ENCODE measurements at places on chromosomes 5 and 9. TPM values are rescaled to one million over a fixed set of nuclear protein-coding genes. Genes with fewer than 3 reads are reported as not detected.
A peak's percentile ranks its signal among the peaks of the same experiment; 100 is the strongest.

DNA sequence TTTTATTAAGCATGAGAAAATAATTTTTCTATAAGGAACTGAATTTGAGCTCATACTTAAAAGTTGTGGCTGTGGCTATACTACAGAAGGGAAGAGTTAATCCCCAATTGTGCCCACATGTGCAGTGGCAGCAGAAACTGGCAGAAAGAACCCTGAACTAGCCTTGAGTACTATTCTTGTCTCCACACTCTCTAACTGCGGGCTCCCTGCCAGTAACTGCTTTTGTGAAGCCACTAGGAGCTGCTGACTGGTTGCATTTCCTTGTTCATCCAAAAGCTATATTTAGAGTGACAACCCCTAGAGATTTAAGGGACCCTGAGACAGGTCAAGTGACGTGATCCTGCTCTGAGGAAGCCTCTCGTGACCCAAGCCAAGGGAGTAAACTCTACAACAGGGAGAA lies 238.6 kb downstream of the ELAVL2 start:
- no peak overlapping the region for H3K4me3 ChIP-seq
- DNase-seq = no peak
- H3K4me1 ChIP-seq = no peaks in the 10 kb centered on the region

- H3K4me3 ChIP-seq = no peak overlapping the region
- DNase-seq = no peak
- H3K36me3 ChIP-seq = no peaks in the 10 kb centered on the region
- H3K27ac ChIP-seq = no peak overlapping the region
- no peaks in the 10 kb centered on the region for H3K27me3 ChIP-seq
Observed at GRCh38 chr5:31941151-31941755, 232.9 kb downstream of the GOLPH3 start.

- no peak for DNase-seq
- no peak overlapping the region for H3K4me3 ChIP-seq
- no peak overlapping the region for H3K27ac ChIP-seq
- H3K27me3 ChIP-seq = no peaks in the 10 kb centered on the region
- no peaks in the 10 kb centered on the region for H3K36me3 ChIP-seq
Observed at GRCh38 chr9:9912459-9912858, 700.3 kb downstream of the PTPRD start.

DNA sequence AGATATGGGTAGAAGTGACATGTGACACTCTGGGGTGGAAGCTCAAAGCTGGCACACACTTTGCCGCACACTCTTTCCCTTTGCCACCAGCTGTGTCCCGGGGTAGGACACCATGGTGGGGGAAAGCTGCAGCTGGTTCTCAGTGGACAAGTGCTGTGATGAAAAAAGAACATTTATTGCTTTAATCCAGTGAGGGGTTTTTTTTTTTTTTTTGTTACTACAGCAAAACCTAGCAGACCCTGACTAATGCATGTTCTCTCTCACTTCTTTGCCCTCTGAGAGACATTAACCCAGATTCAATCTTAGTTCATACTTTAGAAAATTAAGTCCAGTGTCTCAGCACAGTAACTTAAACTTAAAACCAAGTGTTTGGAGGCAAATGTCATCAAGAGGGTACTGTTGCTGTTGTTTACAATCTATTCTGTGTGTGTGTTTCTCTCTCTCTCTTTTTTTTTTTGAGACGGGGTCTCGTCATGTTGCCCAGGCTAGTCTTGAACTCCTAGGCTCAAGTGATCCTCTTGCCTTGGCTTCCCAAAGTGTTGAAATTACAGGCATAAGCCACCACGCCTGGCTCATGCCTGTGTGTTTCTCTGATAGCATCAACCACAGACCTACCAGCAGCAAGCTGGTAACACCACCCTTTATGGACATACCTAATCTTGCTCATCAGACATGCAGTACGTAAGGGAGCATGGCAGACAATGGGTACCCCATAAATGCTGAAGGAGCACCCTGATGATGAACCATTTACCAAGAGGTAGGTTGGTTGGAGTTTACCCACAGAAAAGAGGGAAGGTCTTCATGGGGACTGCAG lies 84.7 kb upstream of the TBC1D2 start:
- H3K4me3 ChIP-seq = no peak overlapping the region
- H3K36me3 ChIP-seq = no peaks in the 10 kb centered on the region
- DNase-seq = no peak
- H3K4me1 ChIP-seq = no peaks in the 10 kb centered on the region

DNA sequence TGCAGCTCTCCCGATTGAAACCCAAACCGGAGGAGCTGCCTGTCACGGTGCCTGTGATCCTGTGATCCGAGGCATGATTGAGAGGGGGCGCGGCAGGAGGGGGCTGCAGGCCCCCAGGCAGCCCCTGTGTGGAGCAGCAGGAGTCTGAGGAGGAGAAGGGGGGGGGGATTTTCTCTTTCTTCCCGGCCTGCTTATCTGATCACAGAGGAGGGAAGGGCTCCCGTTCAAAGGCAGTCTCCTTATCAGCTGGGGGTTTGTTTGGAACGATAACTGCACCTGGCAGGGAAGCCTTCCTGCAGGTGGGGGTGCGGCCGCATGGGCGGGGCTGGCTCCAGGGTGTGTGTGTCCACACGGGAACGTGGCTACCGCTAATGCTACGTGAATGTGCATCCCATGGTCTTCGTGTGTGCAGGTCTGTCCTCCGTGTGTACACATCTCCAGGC lies 38.4 kb downstream of the LMX1B start:
- no peak overlapping the region for H3K27ac ChIP-seq
- no peaks in the 10 kb centered on the region for H3K36me3 ChIP-seq
- DNase-seq = no peak
- H3K27me3 ChIP-seq = peaks cover 64% of the 10 kb centered on the region

GRCh38 chr5:55582256-55582655 lies 47.5 kb upstream of the PLPP1 start:
- H3K4me1 ChIP-seq = no peaks in the 10 kb centered on the region
- H3K27ac ChIP-seq = no peak overlapping the region
- no peak for DNase-seq
- no peaks in the 10 kb centered on the region for H3K36me3 ChIP-seq
- no peaks in the 10 kb centered on the region for H3K27me3 ChIP-seq
- H3K4me3 ChIP-seq = no peak overlapping the region

DNA sequence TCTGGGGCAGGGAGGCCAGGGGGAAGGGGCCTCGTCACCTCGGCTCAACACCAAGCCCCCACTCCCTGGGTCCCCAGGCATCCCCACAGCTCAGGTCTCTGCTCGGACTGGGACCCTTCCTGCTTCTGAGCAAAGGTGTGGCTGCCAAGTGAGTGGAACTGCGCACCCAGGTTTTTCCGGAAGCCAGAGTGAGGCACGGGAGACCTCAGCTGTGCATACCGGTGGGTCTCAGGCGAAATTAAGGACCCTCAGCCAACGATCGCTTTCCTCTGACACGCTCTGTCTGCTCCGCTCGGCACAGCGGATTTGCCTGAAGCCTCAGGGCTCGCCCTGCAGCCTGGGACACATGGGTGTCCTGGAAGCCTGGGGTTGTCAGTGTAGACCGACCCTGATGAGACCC lies 41.0 kb upstream of the IRX4 start:
- peaks cover 4% of the 10 kb centered on the region for H3K27me3 ChIP-seq
- no peak overlapping the region for H3K4me3 ChIP-seq
- DNase-seq = peak; percentile 25
- no peaks in the 10 kb centered on the region for H3K4me1 ChIP-seq

DNA sequence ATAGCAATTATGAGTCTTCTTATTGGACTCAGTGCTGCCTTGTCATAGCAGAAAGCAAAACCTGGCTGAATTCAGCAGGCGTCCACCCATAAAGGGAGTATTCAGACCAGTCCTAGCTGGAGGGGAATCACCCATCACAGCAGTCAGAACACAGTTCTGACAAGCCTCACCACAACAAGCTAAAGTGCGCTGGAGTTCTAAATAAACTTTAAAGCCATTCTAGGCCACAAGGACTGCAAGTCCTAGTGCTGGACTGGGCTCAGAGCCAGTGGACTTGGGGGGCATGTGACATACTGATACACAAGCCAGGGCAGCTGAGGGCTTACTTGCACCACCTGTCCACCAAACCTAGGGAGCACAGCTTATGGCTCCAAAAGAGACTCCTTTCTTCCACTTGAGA lies 115.3 kb upstream of the PCSK5 start:
- H3K27ac ChIP-seq = no peak overlapping the region
- no peak for DNase-seq
- no peaks in the 10 kb centered on the region for H3K36me3 ChIP-seq
- H3K4me1 ChIP-seq = no peaks in the 10 kb centered on the region

Gene GPR107
- total RNA-seq = 18.9 TPM

Gene FAM169A
- 13.3 TPM for total RNA-seq

Gene APBB3
- total RNA-seq = 61.5 TPM

Gene ABO
- total RNA-seq = 0.19 TPM

Gene CCDC171
- total RNA-seq = 1.1 TPM

Measured in CD4-positive, alpha-beta T cell (primary cell).